Right forelimb (tissue), 1 donor: ENCODE measurements at places on chromosomes 6 and 20.
A peak's percentile ranks its signal among the peaks of the same experiment; 100 is the strongest.

DNA sequence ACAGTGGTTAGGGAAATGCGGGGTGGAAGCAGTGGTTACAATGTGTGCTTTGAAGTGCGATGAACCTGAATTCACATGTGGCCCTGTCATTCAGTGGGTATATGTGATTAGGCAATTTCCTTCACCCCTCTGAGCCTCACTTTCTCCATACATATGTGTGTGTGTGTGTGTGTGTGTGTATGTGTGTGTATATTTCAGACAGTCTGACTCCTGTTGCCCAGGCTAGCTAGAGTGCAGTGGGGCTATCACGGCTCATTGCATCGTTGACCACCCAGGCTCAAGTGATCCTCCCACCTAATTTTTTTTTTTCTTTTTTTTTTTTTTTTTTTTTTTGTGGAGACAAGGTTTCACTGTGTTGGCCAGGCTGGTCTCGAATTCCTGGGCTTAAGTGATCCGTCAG lies 6.3 kb downstream of the PPP1R14C start:
- DNase-seq: no peak

GRCh38 chr20:18926965-18927364 lies 113.4 kb downstream of the SCP2D1 start:
- no peak for DNase-seq

DNA sequence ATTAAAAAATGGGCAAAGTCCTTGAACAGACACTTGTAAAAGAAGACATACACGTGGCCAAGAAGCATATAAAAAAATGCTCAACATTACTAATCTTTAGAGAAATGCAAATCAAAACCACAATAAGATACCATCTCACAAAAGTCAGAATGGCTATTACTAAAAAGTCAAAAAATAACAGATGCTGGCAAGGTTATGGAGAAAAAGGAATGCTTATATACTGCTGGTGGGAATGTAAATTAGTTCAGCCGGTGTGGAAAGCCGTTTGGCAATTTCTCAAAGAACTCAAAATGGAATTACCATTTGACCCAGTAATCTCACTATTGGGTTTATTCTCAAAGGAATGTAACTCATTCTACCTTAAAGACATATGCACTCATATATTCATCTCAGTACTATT lies 166.6 kb downstream of the KHDC1L start:
- DNase-seq: no peak

GRCh38 chr6:109695468-109695867 lies 4.4 kb downstream of the FIG4 start:
- DNase-seq: no peak

DNA sequence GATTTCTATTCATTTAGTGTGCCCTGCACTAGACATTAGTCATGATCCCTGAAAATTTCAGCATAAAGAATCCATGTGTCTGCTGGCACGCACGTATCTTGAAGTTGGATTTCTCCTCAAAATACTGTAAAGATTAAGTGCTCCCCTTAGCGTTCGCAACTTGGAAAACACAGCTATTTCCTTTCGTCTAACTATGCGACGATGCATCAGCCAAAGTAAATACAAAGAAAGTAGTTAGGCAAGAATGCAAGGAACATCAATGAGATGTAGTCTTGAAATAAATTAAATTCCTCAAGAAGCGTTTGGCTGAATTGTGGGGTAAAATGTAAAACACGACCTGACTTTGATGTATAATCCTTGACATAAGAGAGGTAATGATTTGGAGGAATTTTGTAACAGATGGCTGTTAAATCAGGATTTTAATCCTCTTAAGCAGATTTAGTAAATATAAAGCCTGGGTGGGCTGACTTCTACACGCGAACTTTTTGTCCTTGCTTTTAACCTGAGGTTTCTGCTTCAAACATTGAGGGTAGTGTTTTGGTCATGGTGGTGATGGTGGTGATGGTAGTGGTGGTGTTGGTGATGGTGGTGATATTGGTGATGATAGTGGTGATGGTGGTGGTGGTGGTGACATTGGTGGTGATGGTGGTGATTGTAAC lies 88.2 kb downstream of the FOXF2 start:
- DNase-seq: no peak

DNA sequence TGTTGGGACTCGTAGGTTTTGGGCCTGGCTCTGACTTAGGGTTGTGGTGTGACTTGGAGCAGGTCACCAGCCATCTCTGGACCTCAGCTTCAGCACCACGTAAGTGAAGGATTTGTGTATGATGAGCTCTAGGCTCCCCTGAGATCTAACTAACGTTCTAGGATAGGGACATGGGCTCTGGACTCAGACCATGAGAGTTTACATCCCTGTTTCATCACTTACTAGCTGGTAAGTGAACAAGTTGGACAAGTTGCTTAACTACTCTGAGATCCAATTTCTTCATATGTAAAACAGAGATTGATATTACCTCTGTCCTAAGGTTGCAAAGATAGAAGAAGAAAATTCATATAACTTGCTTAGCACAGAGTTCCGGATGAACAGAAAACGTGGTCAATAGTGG lies 20.3 kb upstream of the PNPLA1 start:
- DNase-seq: no peak

DNA sequence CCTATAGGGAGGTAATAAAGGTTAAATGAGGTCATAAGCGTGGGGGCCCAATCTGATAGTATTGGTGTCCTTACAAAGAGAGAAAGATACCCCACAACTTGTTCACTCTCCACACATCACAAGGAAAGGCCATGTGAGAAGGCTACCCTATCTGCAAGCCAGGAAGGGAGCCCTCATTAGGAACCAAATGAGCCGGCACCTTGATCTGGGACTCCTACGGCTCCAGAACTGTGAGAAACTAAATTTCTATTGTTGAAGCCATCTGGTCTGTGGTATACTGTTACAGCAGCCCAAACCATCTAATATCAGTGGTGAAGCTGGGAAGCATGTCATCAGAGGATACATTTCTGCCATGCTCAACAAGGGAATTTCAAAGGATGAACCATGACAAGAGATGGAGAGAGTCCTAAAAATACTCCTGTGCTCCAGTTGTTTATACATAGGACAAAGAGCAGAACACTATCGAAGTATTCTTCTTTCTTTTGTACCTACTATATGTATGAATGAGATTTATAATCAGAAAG lies 10.4 kb downstream of the COX7A2 start:
- no peak for DNase-seq

DNA sequence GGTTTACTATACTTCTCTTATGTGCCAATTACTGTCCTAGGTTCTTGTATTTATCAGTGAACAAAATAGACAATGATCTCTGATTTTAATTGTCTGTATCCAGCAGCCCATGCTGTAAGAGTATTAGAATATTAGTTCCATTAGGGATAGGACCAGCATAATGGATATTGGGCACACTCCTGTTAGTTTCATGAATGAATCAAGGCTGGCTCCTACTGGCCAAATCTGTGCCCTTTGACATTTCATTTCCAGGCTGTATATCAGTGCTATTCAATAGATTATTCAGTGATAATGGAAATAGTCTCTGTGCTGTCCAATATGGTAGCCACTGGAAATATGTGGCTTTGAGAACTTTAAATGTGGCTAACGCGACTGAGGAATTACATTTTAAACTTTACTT lies 1007.9 kb upstream of the FLRT3 start:
- no peak for DNase-seq

DNA sequence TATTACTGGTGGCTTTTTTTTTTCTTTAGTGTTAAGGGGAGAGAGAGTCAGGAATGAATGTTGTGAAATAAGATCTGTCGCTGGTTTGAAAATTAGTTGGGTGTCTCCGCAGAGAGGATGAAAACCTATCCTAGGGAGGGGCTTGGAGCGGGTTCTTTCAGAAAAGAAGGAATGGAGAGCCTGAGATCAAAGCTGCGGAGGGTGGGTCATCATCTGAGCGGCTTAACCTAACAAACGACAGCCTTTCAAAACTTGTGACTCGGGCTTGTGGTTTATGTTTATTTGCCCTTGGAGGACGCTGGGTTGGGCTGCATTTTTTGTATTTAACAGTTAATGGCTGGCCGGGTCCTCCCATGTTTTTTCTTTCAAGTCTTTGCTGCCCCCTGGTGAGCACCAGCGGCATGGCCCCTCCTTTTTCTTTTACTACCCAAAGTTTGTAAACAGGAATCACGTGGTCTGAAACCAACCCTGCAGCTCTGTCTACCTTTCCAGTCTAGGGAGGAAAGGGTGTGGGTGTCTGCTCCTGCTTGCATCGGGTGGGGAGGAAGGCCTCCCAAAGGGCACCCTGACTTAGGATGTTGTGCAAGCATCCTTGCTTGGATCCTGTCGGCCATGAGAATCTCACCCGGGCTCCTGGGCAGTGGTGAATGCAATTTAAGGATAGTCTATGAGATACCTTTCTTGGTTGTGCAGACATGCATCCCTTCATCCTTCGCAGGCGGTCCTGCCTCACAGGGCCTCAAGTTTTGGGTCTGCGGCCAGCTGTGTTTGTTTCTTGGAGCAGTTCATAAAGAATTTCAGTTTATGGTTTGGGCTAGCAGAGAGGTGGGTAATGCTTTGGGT lies 2.2 kb downstream of the PIM1 start:
- DNase-seq: peak; percentile 93

- no peak for DNase-seq
Measured at GRCh38 chr6:113907102-113907815, 50.1 kb downstream of the MARCKS start.

GRCh38 chr20:6582449-6582848 lies 185.0 kb upstream of the BMP2 start:
- DNase-seq: no peak

DNA sequence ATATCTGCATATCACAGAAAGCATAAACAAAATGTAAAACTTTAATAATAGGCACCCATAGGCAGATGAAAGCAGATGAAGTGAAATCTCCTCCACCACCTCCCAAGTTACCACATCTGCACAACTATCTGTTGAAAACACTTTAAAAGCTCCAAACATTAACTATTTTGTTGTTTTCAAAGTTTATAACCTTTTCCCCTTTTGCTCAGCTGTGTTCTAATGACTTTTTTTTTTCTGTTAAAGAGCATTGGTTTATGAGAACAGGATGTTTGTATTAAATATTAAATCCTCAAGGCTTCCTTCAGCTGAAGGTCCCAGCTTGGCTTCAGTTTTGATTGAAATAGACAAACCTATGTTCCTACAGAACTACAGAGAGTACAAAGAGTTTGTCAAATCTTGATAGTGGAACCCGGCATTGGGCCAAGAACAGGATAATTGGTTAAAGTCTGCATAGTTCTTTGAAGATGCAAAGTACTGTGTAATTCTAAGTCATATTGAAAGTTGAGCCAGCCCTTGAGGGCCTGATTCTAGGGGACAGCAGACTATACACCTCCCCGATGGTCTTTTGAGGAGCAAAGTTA lies 255.1 kb upstream of the JAG1 start:
- DNase-seq: no peak

DNA sequence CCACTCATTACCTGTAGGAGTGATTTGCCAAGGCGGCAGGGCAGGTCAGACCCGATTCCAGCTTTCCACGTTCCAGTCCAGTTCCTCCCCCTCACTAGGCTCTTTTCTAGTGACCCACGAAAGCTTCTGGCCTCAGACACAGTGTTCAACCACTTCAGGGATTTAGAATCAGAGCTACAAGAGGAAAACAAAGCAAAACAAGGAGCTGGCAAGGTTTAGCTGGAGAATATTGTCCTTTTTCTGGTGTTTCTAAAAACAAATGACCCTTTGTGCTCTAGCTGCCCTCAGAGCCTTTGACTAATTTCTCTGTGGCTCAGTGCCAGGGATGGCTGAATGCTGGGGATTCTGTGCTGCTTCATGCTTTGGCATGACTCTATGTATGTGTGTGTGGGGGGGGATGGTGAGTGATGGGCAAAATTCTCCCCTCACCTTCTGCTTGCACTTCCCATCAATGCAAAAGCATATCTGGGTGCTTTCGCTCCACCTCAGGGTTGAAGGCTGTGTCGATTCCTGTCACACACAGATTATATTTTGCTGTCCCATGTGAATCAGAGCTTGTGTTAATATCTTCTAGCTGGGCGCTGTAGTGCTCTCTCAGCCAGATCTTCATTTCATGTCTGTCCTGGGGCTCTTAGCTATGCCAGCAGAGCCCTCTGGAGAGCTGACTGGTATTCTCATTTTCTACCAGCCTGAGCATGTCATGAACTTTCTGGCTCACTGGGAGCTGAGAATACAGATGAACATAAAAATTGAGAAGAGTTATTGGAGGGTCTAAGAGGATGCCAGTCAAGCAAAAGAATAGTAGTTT lies 19.3 kb upstream of the NEDD9 start:
- no peak for DNase-seq

- no peak for DNase-seq
Measured at GRCh38 chr6:91221072-91221720, 634.3 kb upstream of the MAP3K7 start.

DNA sequence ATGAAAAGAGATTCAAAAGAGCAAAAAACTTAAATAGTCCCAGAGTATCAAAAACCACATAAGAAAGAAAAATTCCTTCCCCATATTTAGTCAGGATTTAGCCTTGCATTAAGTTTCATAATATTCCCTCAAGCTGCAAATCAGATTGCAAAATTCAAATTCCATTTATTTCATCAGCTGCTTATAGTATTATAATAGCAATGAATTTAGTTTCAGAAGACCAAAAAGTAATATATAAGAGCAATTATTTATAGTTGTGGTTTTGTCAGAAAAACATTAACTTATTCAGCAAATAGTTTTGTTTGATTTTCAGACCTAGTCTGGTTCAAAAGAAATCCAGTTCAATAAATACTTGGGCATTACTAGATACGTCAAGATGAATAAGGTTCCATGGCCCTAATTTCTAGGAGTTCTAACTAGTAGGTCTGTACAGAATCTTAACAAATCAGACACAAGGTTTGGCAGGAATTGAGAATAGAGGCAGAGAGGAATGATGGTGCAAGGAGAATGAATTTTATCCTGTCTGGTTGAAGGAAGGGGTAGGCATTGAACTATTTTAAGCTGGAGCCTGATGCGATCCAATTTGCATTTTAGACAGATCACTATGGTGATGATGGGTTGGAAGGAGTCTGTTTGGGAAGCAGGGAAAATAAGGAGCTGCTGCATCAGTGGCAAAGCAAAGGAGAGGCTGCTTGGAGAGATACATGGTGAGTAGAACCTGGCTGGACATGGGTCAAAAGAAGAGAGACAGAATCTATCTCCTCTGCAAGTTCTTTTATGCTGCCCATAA lies 163.9 kb upstream of the STXBP5 start:
- no peak for DNase-seq

- peak; percentile 83 for DNase-seq
Measured at GRCh38 chr6:85323435-85324040, 126.3 kb upstream of the NT5E start.

DNA sequence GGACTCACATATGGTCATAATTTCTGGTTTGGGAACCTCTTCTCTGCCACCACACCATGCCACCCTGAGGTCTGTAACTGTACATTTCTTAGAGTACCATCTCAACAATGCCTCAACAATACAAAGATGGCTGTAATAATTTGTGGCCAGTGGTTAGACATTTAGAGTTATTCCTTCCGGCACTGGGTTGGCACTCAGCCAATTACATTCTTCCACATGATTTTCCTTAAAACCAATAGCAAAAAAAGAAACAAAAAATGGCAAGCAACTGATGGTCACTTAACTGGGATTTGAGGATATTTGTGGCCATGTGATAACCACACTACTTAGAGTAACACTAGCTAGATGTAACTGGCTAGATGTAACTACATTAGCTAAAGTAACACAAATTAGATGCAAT lies 79.9 kb downstream of the SEL1L2 start:
- no peak for DNase-seq

- peak; percentile 71 for DNase-seq
Measured at GRCh38 chr20:815914-816606, 17.5 kb upstream of the FAM110A start.
